ENCODE measurements at places on chromosomes 6 and 20. TPM values are rescaled to one million over a fixed set of nuclear protein-coding genes. Genes with fewer than 3 reads are reported as not detected.

LY6G6F gene
- total RNA-seq, result not detected

- no peaks in the 10 kb centered on the region for H3K27me3 ChIP-seq
- peaks cover 8% of the 10 kb centered on the region for H3K4me1 ChIP-seq
- H3K36me3 ChIP-seq, result peaks cover 21% of the 10 kb centered on the region
- no peak for DNase-seq
- no peak overlapping the region for H3K4me3 ChIP-seq
Measured at GRCh38 chr20:57650266-57650665, 30.0 kb upstream of the ZBP1 start.

GRCh38 chr6:90663106-90663505 lies 76.2 kb upstream of the MAP3K7 start:
- no peaks in the 10 kb centered on the region for H3K4me1 ChIP-seq
- H3K36me3 ChIP-seq, result no peaks in the 10 kb centered on the region
- H3K27ac ChIP-seq, result no peak overlapping the region
- no peak for DNase-seq
- no peak overlapping the region for H3K4me3 ChIP-seq

DNA sequence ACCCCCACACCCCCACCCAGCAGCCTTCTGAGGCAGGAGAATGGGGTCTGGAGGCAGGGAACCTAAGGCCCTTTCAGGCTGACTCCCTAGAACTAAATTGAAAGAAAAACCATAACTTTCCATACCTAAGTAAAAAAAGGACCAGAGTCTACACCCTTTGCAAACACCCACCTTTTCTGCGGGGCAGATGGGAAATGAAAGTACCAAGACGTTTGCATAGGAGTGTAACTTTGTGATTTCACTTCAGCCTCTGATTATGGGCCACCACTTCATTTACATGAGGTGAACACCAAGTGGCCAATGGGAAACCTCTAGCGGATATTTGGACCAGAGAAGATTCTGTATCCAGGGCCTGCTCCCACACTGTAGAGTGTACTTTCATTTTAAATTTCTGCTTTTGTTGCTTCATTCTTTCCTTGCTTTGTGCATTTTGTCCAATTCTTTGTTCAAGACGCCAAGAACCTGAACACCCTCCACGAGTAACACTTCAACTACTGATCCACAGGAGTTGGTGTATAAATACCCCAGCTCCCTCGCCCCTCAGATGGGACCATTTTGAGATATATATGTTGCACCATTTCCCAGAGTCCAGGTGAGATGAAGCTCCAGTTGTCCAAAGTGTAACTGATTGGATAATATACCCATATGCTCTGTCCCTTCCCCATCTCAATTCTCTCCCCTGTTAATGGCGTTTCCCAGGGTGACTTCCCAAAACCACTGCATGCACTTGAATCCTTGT lies 18.9 kb upstream of the SRSF6 start:
- DNase-seq, result no peak
- no peaks in the 10 kb centered on the region for H3K36me3 ChIP-seq
- H3K27me3 ChIP-seq, result no peaks in the 10 kb centered on the region
- H3K27ac ChIP-seq, result no peak overlapping the region

DNA sequence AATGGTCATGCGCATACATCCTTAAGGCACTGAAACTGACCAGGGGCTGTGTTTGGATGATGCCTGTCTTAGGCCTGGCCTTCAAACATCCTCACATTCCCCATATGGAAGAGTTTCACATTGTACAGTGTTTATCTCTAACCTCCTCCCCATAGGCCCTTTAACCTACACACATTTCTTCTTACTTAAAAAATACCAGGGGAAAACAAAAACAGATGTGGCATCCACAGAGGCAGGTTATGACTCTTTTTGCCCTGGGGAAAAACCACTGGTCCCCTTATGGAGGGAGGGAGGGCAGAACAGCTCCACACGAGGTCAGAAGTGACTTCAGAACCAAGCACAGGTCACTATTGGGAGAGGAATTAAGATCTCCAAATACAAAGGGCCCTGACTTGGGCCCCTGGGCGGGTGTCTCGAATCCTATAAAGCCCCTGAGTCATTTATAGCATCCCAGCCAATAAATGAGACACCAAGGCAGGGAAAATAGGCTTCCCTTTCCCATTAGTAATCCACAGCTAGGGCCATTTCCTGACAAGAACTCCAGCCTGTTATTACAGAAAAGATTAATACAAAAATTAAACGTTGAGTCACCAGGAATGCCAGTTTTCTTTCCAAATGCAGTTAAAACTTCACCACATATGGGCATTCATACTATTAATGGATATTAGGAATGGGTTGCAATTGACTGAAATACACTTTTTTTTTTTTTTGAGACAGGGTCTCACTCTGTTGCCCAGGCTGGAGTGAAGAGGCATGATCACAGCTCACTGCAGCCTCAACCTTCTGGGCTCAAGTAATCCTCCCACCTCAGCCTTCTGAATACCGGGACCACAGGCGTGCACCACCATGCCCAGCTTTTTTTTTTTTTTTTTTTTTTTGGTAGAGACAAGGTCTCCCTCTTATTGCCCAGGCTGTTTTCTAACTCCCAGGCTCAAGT lies 107.2 kb downstream of the ATP9A start:
- DNase-seq, result peak; percentile 93
- H3K4me1 ChIP-seq, result peaks cover 19% of the 10 kb centered on the region
- no peaks in the 10 kb centered on the region for H3K27me3 ChIP-seq
- peak overlapping the region; percentile 77 for H3K27ac ChIP-seq

DNA sequence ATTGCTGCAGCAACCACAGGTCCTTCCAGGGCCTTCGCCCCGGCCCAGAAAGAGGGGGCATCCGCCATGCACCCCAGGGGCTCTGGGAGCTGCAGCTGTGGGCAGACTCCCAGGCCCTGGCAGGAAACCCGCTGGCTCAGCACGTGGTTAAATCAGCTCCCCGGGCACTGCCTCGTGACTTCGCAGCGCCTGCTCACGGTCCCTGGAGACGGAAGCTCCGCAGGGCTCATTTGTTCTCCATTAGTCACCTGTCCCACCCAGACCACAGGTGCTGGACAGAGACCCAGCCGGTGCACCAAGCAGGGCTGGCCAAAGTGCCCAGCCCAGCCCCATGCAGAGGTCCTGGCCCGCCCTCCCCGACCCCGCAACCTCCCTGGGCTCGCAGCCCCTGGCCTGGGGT lies 14.7 kb downstream of the KCNQ2 start:
- DNase-seq, result no peak
- no peak overlapping the region for H3K4me3 ChIP-seq
- H3K36me3 ChIP-seq, result no peaks in the 10 kb centered on the region

GRCh38 chr20:20375862-20376261 lies 8.0 kb downstream of the INSM1 start:
- H3K27ac ChIP-seq, result no peak overlapping the region
- no peaks in the 10 kb centered on the region for H3K4me1 ChIP-seq
- DNase-seq, result no peak

- no peaks in the 10 kb centered on the region for H3K36me3 ChIP-seq
- DNase-seq, result no peak
- peaks cover 7% of the 10 kb centered on the region for H3K27me3 ChIP-seq
- no peak overlapping the region for H3K27ac ChIP-seq
- no peak overlapping the region for H3K4me3 ChIP-seq
Measured at GRCh38 chr6:106702451-106703110, 73.2 kb downstream of the QRSL1 start.

- peak overlapping the region; percentile 63 for H3K27ac ChIP-seq
- no peaks in the 10 kb centered on the region for H3K36me3 ChIP-seq
- H3K4me3 ChIP-seq, result no peak overlapping the region
Measured at GRCh38 chr6:16698997-16699868, 62.0 kb downstream of the ATXN1 start.

GRCh38 chr6:168666170-168666569 lies 225.2 kb downstream of the SMOC2 start:
- no peak overlapping the region for H3K4me3 ChIP-seq
- no peak for DNase-seq
- no peak overlapping the region for H3K27ac ChIP-seq
- H3K36me3 ChIP-seq, result no peaks in the 10 kb centered on the region

DNA sequence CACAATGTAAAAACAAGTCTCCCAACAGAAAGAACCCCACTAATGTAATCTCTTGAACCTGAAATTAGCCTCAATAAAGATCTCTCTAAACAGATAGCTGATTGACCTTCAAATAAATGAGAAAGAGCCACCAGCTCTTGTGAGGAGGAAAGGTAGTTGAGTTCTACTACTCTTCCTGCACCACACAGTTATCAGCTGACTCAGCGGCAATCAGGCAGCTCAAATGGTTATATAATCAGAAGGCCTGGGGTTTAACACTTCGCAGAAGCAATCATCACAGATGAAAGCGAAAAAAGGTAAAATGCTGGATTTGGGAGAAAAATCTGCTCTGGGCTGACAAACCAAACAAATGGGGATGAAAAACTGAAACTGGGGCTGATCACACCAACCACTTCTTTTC lies 91.8 kb downstream of the CHD6 start:
- H3K4me3 ChIP-seq, result no peak overlapping the region
- peak; percentile 20 for DNase-seq
- H3K4me1 ChIP-seq, result peaks cover 7% of the 10 kb centered on the region
- H3K27me3 ChIP-seq, result no peaks in the 10 kb centered on the region

DNPH1 gene
- total RNA-seq, result 15.1 TPM

GRCh38 chr20:41650231-41650948 lies 32.2 kb upstream of the CHD6 start:
- H3K27me3 ChIP-seq, result no peaks in the 10 kb centered on the region
- no peak for DNase-seq
- H3K27ac ChIP-seq, result no peak overlapping the region
- no peaks in the 10 kb centered on the region for H3K4me1 ChIP-seq

CLPSL2 gene
- total RNA-seq, result not detected

Data from astrocyte (in vitro differentiated cells and primary cell).